ENCODE measurements at places on chromosomes 5 and 9.

DNA sequence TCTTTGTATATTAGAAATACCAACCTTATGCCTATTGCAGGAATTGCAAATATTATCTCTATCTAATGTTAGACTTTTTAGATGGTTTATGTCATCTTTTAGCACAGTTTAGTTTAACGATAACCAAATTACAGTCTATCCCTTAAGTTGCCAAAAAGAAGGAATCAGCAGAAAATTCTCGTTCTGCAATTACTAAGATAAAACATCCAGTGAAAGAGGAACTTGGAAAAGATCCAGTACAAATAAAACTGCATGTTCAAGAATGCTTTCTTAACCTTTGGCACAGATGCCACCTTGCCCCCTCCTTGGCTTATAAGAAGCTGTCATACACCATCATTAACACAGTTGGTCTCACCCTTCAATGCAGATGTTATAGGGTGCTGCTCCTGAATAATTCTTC lies 124.0 kb downstream of the SEMA5A start:
- no peak for DNase-seq

DNA sequence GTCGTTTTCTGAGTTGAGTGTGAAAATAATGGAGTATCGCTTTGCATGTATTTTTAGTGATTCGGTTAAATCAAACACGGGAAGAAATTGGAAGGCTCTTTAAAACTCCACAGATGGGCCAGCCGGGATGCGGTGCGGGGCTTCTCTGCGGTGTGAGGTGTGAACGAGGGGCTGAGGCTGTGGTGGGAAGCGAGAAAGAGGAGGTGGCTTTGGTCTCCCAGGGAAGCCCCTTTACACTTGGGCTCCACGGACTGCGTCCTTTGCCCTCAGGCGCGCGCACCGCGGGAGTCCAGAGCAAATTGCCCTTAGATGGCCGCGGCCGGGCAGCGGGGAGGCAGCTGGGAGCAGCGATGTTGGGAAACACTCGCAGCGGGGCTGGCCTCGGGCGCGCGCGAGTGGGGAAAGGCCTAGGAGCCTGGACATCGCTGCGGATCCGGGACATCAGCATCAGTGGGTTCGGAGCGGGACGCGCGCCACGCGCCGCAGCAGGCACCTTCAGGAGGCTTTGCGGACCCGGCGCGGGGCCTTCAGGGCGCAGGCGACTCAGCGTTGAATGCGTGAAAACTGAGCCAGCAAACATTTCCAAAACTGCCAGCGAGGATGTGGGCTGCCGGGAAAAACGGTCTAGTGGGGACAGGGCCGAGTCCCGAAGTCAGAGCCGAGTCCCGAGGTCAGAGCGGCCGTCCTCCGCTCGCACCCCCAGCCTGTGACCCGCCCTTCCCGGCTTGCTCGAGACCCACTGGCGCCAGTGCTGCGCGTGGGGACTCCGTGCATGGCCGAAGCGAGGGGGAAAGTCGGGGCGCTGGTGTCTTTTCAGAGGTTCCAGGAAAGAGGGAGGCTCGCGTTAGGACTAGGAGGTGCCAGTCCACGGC lies 6.5 kb downstream of the IRX1 start:
- DNase-seq = no peak

DNA sequence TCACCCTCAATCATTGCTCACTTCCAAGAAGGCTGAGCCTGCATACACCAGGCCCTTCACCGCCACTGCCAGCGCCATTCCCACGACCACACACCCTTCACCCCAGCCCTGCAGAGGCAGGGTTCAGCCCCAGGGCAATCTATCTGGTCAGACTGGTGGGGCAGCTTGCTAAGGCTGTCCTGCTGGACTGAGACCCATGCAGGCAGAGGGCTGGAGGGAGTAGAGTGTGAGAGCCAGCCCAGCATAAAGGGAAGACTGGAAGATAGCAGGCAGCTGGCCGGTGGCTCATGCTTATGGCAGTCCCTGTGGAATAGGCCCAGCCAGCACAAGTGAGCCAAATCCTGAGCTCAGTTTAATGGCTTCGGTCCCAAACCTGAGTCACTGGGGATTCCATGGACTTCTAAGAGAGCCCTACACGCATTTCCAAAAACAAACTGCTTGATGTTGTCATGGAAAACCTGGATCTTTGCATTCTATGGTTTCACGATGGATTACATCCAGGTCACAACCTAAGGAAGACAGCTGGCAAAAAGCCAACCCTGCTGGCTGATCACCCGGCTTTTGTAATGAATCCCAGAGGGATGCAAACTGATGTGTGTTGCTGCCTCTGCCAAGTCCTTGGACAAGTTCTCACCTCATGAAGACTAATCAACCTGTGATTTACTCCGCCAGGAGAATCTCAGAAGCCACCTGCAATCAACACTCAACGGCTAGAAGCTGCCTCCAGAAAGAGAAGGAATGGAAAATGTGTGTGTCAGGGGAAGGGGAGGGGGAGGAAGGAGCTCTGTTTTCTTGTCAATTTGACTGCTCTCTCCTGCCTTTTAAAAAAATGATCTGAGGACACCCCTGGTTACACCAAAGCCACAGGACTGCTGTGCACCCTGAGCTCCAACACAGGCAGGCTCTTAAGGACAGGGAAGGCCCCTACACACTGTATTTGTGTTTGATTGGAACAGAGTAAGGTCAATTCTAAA lies 143.6 kb downstream of the LHFPL2 start:
- peak; percentile 100 for DNase-seq

DNA sequence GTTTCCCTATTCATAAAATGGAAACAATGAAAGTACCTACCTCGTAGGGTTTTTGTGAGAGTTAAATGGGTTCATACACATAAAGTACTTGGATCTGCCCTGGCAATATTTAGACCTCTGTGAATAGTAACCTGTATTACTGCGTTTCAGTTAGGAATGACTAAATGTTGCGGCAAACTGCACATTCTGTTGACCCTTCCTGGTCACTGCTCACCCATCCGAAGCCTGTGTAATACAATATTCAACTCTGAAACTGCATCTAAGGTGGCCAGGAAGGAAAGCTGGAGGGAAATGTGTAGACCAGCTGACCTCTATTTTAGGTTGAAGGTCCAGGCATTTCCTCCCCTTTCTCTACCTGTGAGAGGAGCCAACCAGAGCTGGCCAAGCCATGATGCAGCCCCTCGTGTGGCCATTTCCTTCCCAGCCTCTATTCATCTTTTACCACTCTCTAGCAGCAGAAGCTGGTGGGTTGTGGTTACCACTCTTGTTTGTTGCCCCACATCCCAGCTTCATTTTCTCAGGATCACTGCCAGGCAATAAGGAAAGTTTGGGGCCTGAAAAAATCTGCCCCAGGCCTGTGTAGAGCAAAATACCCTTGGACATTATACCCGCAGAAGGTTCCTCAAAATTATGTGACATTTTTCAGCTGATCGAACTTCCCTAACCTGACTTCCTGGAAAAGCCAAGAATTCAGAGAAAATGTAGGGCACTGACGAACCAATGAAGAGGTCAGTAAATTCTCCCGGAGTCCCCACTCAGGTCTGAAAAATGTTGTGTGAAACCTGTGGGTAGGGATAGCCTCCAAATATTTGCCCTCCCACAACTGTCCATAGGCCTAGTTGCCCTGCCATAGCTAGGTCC lies 20.5 kb upstream of the PDCD1LG2 start:
- peak; percentile 55 for DNase-seq

DNA sequence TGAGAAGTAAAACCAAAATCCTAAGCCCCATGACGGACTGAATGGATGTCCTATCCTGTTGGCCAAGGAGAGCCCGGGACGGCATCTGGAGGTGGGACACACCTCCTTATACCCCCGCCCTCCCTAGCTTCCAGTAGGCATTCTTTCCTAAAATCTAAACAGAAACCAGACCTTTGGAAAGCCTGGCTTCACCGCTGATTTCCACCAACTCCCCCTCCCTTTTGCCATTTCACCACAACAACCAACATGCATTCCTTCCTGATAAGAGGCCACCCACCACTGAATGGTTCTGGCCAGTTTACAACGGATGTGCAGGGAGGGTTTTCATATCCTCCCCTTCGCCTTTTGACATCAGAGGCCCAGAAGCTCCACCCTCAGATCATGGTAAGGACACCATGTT lies 9.2 kb upstream of the RARS1 start:
- DNase-seq = no peak

DNA sequence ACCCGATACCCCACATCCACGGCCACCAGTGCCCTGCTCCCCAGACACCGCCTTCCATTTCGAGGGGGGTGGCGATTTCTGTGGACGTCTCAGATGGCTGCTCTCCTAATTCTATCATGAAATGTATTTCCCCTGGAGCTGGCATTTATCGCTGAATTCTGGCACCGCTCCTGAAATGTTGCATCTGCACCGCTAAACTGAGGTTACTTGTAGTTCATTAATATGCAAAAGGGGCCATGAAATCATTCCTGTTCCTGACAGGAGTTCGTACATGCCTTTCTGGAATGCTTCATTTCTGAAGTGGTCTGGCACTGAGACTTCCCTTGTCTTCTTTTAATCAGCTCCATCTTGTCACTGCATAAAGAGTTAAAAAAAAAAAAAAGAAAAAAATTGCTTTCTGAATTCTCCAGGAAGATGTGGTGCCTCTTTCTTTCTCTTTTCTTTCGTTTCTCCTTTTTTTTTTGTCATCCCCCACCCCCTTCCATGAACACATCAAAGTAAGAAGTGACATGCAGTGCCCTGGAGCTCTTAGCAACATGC lies 97.7 kb upstream of the SMARCA2 start:
- DNase-seq = no peak

GRCh38 chr5:164073081-164073480 lies 567.7 kb downstream of the MAT2B start:
- DNase-seq = no peak

DNA sequence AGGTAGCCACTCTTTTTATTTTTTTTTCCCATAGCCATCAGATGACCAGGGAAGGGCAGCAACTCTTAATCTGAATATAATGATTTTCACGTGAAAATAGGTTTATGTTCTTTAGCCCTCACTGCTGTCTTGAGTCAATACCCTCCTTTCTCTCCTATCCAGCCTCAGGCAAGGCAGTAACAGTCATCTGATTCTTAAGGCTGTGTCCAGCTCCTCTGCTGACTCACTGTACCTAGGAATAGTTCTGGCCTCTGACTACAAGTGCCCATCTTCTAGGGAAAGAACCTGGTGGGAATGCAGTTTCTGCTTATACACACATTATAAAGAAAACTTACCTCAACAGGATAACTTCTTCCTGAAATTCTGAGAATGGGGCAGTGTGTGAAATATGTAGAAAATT lies 30.7 kb downstream of the DHX29 start:
- no peak for DNase-seq

- DNase-seq = no peak
These were observed 199.6 kb downstream of the CRB2 start for GRCh38 chr9:123555646-123556045.

- no peak for DNase-seq
These were observed 20.9 kb downstream of the SEMA5A start for GRCh38 chr5:9524941-9525340.

DNA sequence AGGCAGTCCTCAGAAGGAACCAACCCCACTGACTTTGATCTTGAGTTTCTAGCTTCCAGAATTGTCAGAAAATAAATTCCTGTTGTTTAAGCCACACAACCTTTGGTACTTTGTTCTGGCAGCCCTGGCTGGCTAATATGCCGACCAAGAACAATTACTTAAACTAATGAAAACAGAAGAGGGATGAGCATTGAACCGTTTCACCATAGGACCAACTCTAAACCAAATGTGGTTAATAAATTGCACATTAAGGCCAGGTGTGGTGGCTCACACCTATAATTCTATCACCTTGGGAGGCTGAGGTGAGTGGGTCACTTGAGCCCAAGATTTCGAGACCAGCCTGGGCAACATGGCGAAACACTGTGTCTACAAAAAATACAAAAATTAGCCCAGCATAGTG lies 160.9 kb upstream of the RAI14 start:
- no peak for DNase-seq

DNA sequence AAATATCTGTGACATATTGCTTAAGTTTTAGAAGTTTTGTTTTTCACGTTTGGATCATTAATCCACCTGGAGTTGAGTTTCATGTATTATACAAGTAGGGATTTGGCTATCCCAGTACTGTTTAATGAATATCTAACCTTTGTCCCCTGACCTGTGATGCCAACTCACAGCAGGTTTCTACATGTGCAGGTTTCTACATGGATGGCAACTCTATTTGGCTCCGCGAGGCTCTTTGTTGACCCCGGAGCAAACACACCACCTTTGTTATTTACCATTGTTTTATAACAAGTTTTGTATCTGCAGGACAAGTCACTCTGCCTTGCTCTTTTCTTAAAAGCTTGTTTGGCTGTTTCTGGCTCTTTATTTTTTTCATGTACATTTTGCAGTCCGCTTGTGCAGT lies 920 bp upstream of the SFXN1 start:
- no peak for DNase-seq

GRCh38 chr9:123787416-123787815 lies 142.5 kb downstream of the DENND1A start:
- no peak for DNase-seq

GRCh38 chr5:7425830-7426229 lies 29.9 kb downstream of the ADCY2 start:
- DNase-seq = no peak

Data from dermis microvascular lymphatic vessel endothelial cell (primary cell).